ENCODE measurements at places on chromosomes 16 and 17. TPM values are rescaled to one million over a fixed set of nuclear protein-coding genes. Genes with fewer than 3 reads are reported as not detected.

The ACAP1 gene
- 38.3 TPM for total RNA-seq

The NPIPA3 gene
- total RNA-seq: 9.0 TPM

The ERCC4 gene
- total RNA-seq: 17.3 TPM

The TNFRSF13B gene
- total RNA-seq: not detected

The CRYM gene
- 0.53 TPM for total RNA-seq

The PVALEF gene
- total RNA-seq: not detected

The DNAH17 gene
- total RNA-seq: 0.40 TPM

The KCNH4 gene
- 0.36 TPM for total RNA-seq

The DHRS7C gene
- total RNA-seq: not detected

The RPL13 gene
- total RNA-seq: 1,500 TPM

The IGF2BP1 gene
- not detected for total RNA-seq

The GPRC5C gene
- 62.9 TPM for total RNA-seq

GRCh38 chr16:67806428-67807147 is at the start of the genes RANBP10 and TSNAXIP1:
TSS of gene RANBP10 (minus strand) at chr16:67806560. CDS start at chr16:67806536, 24 bp downstream.
TSS of gene TSNAXIP1 (plus strand) at chr16:67806889. CDS start at chr16:67807150, 261 bp downstream.
- DNase-seq: peak; percentile 96

DNA sequence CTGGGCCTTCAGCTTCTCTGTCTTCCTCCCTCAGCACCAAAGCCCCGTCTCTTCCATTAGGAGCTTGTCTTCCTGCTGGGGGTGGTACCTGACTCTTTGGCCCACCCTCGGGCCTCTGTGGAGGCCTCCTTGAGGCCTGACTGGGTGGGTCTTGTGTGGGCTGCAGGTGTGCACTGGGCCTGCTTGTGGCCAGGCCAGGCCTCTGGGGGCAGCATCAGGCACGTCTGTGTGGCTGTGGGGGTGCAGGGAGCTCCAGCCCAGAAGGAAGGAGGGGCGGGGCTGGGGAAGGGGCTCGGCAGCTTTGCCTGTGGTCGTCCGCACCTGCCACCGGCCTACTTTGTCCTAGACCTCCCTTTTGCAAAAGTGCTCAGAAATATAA is 7.0 kb downstream of the PIGQ start:
- DNase-seq: no peak

- DNase-seq: no peak
Observed at GRCh38 chr17:29045734-29046472, 3.0 kb downstream of the PIPOX start.

DNA sequence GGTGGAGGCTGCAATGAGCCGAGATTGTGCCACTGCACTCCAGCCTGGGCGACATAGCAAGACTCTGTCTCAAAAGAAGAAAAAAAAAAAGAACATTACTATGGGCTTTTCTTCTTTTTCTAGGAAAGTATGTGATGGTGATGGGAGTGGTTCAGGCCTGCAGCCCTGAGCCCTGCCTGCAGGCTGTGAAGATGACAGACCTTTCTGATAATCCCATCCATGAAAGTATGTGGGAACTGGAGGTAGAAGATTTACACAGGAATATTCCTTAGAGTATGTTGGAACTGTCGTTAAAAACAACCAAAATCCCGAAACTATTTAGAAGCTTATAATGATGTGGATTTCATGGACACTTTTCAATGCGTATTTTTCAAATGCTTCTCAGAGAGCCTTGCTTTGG is 5.3 kb downstream of the RMI2 start:
- no peak for DNase-seq

GRCh38 chr16:69865701-69866100 is 85.4 kb upstream of the CLEC18A start:
- DNase-seq: peak; percentile 34

DNA sequence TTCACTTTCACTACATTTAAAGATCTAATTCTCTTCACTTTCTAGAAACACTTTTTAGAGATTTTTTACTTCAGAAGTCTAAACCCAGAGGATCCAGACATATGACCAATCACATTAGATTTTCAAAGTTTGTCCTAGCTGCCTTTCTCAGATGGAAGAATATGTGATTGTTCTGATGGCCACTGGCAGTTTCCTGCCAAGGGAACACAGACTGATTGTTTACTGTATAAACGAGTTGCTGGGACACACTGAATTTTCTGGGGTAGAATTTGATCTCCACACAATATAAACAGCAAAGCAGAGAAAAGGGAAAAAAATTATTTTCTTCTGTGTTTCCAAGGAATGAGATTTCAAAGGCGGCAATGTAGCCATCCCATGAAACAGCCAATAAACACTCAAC is 480.0 kb downstream of the TOX3 start:
- DNase-seq: no peak

GRCh38 chr17:54902017-54902416 is 1.4 kb downstream of the TOM1L1 start:
- DNase-seq: no peak

- DNase-seq: no peak
Observed at GRCh38 chr17:47004906-47005305, 25.9 kb upstream of the RPRML start.

- no peak for DNase-seq
Observed at GRCh38 chr16:69012906-69013305, 92.5 kb upstream of the HAS3 start.

DNA sequence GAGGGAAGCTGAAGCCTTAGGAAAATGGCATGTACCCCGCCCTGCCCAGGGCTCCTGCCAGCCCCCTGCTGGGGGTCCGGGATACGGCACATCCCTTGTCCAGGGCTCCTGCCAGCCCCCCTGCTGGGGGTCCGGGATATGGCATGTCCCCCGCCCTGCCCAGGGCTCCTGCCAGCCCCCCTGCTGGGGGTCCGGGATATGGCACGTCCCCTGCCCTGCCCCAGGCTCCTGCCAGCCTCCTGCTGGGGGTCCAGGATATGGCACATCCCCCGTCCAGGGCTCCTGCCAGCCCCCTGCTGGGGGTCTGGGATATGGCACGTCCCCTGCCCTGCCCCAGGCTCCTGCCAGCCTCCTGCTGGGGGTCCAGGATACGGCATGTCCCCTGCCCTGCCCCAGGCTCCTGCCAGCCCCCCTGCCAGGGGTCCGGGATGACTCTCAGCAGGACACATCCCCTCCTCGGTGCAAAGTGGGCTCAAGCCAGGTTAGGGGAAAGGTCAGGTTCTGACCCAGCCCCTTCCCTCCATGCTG is 43.2 kb downstream of the RPH3AL start:
- DNase-seq: no peak

DNA sequence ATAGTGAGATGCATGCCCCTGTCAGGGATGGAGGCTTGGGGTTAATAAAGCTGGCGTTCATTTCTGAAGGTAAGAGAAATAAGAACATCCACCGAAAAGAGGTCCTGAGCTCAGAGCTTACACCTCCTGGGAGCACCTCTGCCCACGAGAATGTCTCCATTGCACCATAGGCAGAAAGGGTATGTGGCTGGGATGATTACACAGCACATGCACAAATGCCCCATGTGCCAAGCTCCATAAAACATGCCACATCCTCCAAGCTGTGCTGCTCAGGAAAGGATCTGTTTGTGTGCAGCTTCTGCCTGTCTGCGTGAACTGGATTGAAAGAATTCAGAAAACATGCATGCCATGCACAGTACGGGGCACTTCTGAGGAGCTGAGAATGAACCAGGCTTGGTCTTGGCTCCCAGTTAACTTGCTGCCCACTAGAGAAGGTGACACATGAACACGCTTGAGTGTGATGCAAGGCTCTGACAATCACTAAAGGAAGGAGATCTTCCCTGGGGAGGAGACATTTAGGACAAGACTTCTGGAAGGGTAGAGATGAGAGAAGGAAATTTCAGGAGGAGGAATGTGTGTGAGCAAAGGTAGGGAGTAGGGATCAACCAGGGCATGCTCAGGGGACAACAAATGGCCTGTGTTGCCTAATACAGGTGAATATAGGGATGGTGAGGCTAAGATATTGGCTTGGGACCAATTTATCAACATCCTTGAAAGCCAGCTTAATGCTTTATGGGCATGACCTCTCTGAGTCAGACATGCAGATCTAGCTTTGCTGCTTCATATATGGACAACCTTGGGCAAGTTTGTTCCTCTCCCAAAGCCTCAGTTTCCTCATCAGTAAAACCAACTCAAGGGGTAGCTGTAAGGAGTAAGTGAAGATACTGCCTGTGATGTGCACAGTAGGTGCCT is 32.0 kb upstream of the SMPD3 start:
- no peak for DNase-seq

GRCh38 chr17:58007781-58008706 is 998 bp upstream of the SRSF1 start:
- no peak for DNase-seq

DNA sequence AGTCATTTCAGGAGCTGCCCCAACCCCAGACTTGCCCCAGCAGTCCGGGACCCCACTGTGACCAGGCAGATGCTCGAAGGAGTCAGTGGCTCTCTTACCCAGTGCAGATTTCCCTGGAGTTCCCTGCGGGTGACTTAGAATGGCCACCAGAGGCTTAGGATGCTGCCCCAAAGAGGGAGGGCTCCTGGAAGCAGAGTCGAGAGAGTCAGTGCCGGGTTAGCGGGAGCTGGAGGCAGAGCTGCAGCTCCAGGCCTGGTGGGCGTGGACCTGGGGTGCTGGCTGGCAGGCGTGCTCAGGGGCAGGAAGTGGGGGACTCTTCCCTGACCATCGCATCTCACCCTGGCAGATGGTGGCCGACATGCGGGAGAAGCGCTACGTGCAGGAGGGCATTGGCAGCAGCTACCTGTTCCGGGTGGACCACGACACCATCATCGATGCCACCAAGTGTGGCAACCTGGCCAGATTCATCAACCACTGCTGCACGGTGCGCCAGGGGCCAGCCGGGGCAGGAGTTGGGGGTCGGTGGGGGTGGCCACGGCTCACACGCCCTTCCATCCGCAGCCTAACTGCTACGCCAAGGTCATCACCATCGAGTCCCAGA is 1.6 kb upstream of the HSD3B7 start:
- DNase-seq: no peak

GRCh38 chr16:6362321-6362720 is 970.3 kb upstream of the RBFOX1 start:
- DNase-seq: no peak

GRCh38 chr16:11316331-11317015 is 28.8 kb upstream of the RMI2 start:
- DNase-seq: no peak

DNA sequence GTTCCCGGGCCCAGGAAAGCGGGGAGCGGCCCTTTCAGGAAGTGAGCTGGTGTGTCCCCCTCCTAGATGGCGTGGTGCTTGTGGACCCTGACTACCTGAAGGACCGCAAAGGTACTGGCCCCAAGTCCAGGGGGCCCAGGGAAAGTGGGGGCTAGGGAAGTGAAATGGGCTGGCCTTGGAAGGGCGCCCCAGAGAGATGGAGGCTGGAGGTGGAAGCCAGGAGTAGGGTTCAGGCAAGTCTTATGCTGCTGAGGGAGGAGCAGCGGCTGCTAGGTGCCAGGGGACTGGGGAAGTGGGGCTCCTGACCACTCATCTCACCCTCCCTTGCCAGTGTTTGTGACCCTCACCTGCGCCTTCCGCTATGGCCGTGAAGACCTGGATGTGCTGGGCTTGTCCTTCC is 5.6 kb downstream of the ARRB2 start:
- DNase-seq: no peak

GRCh38 chr17:46943501-46944393 is 20.8 kb downstream of the GOSR2 start:
- no peak for DNase-seq

DNA sequence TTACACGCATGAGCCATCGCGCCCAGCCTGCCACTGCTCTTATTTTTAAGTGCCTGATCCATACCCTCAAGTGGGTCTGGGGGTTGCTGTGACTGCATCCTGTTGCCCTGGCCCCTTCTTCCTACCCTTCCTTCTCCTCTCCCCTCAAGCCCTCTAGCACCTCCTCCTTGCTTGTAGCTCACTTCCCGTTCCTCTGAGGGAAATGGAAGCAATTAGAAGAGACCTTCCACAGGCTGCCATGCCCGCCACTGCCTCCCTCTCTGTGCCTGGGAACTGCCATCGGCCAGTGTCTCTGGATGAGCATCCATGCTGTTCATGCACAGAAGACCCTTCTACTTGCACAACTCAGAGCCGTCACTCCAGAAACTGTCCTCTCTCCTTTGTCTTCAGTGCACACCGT is 10.6 kb upstream of the TFAP4 start:
- DNase-seq: no peak

DNA sequence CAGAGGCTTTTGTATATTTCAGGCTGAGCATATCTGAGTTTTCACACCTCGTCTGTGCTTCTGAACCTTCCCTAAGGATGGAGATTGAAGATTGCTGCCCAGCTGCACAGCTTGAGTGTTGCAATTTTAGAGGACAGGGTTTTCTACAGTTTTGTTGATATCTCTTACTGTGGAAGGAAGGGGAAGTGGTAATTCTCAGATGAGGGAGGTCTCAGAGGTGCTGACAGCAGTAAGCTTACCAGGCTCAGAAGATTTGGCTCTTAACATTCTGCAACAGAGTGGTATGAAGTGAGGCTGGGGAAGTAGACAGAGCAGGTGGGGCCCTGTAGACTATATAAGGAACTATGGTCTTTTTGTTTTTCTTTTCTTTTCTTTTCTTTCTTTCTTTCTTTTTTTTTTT is 45.8 kb upstream of the ARHGAP17 start:
- no peak for DNase-seq

GRCh38 chr17:64158831-64159590 is 29.1 kb upstream of the ERN1 start:
- no peak for DNase-seq

- no peak for DNase-seq
Observed at GRCh38 chr17:4944554-4945175, 3.7 kb downstream of the PFN1 start.

DNA sequence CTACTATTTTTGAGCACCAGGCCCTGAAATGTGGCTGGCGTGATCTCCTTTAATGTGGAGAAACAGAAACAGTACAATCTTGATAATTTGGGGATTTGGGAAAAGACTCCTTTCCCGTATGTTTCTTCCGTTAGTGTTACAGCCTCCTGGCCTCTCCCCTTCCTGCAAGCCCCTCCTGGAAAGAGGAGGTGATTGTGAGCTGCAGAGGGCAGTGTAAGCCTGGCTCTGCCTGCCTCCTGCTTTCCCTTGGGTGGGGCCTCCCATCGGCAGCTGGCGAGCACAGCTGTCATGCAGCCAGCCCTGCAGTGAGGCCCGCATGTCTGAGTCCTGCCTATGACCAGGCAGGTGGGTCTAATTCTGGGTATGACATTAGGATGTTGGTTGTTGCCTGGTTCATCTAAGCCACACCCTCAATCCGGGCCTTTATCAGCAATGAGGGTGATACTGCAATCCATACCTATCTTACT is 48.7 kb upstream of the WSB1 start:
- peak; percentile 88 for DNase-seq

DNA sequence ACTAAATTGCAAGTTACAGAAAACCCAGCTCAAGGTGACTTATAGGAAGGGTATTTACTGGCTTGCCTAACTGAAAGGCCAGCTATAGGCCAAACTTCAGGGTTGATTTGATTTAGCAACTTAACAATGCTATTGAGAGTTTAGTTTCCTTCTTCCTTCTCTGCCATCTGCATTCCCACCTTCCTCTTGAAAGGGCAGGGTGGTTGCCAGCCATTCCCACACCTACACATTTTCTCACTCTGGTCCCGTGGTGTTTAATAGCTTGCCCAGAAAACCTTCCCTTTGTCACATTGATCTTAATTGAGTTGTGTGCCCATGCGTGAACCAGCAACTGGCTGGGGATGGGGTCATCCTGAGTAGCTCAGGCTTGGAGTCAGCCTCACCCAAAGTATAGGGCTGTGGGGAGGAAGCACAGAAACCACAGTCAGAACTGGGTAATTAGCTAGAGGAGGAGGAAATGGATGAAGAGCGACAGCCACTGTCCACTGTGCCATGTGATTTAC is 194.7 kb downstream of the SPECC1 start:
- DNase-seq: no peak

All from sciatic nerve (tissue), 2 donors.